ENCODE measurements at places on chromosomes 4 and X.

- peak; percentile 38 for DNase-seq
Measured at GRCh38 chr4:62119195-62119594, 919.1 kb downstream of the ADGRL3 start.

GRCh38 chrX:124238268-124238667 lies 94.2 kb upstream of the TEX13D start:
- DNase-seq: no peak

DNA sequence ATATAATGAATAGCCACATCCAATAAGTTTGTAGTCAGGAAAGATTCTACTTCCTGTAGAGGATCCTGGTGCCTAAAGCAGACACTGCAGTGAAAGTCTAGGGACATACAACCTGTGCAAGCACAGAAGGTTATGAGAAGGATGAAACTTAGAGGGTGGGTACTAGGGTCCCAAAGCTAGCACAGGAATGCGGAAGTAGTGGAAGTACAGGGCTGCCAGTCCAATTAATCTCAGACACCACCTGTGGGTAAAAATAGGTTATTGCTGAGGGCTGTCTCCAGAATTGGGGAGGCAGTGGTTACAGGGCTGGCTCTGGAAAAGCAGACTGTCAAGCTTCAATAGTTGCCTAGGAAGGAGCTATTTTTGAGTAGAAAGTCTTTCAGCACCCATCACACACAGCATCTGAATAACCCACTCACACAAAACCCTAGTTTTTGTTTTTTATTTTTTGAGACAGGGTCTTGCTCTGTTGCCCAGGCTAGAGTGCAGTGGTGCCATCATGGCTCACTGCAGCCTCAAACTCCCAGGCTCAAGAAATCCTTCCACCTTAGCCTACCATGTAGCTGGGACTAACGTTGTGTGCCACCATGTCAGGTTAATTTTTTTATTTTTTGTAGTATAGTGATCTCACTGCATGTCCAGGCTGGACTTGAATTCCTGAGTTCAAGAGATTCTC lies 50.8 kb upstream of the ELF2 start:
- no peak for DNase-seq

- no peak for DNase-seq
Measured at GRCh38 chr4:72513227-72513626, 55.8 kb downstream of the ADAMTS3 start.

DNA sequence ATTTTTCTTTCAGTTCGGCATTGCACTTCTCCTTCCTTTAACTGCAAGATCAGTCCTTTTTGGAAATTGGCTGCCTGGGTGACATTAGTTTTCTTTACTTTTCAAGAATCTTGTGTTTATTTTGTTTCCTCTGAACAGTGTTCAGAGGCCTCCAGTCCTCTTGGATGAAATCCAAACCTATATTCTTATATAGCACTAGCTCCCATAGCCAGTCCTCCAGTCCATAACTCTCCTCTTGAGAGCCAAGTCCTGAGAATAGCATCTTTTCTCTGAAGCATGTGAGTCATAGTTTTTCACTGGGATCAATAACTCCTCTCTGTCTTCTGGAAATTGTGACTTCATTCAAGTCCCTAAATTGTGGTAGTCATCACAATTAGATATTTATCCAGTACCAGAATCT lies 357.5 kb downstream of the RAPGEF2 start:
- peak; percentile 17 for DNase-seq

DNA sequence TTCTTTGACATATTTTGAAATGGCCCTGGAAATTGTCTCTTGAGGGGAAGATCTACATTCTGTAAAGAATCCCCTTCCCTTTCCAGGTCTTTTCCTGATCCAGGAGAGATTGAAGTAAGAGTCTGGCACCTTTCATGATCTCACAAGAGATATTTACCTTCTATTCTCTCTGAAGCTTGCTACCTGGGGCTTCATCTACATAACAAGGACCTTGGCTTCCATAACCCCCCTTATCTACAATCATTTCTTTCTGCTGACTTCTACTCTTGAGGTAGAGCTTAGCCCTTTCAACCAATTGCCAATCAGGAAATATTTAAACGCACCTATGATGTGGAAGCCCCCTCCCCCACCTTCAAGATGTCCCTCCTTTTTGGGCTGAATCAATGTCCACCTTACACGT lies 383.7 kb upstream of the MAGEB18 start:
- no peak for DNase-seq

DNA sequence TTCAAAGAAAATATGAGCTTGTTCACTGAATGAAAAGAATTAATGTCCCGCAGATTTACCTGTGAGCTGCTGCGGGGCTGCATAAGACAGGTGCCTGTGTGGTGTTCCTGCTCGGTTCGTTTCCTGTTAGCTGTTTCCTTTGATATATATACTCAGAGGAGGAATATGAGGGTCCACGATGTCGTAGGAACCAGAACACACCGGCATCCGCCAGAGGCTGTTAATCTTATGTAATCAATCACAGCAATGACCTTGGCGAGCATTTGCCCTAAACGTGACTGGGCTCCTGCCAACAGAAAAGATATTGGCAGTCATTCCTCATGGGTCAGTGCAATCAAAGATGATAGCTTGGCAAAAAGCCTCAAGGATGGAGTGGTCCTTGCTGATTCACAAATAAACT lies 260.1 kb downstream of the EVC2 start:
- DNase-seq: no peak
